Gastrocnemius medialis (tissue), 4 donors: ENCODE measurements at places on chromosomes 3 and 15. TPM values are rescaled to one million over a fixed set of nuclear protein-coding genes. Genes with fewer than 3 reads are reported as not detected.

Gene IGSF10
- total RNA-seq = not detected

Gene KLHL40
- 682 TPM for total RNA-seq

Gene FBXO40
- total RNA-seq = 36.8 TPM

Gene MITF
- 71.1 TPM for total RNA-seq

Gene MUC13
- total RNA-seq = 1.7 TPM

Gene MRPL3
- 109 TPM for total RNA-seq

Gene GP9
- 0.42 TPM for total RNA-seq

Gene MFGE8
- total RNA-seq = 361 TPM

DNA sequence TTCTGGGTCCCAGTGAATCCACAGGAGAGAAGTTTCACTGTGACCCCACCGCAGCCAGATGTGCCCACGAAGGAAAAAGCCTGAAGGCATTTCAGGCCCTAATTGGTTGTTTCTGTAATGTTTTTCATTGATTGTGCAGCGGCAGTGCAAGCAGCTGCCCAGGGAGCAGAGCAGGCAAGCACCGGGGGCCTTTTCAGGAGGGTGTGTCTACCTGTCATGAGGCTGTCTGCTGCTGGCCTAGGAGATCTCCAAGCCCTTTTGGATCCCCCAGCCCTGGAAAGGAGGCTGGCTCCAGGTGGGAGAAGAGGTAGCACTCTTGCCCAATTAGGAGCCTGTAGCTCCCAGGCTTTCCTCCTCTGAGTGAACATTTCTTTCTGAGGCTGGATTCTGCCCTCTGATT lies 108.8 kb downstream of the EPHB1 start:
- peaks cover 12% of the 10 kb centered on the region for H3K4me1 ChIP-seq
- H3K36me3 ChIP-seq = no peaks in the 10 kb centered on the region
- no peaks in the 10 kb centered on the region for H3K27me3 ChIP-seq
- no peak for DNase-seq

DNA sequence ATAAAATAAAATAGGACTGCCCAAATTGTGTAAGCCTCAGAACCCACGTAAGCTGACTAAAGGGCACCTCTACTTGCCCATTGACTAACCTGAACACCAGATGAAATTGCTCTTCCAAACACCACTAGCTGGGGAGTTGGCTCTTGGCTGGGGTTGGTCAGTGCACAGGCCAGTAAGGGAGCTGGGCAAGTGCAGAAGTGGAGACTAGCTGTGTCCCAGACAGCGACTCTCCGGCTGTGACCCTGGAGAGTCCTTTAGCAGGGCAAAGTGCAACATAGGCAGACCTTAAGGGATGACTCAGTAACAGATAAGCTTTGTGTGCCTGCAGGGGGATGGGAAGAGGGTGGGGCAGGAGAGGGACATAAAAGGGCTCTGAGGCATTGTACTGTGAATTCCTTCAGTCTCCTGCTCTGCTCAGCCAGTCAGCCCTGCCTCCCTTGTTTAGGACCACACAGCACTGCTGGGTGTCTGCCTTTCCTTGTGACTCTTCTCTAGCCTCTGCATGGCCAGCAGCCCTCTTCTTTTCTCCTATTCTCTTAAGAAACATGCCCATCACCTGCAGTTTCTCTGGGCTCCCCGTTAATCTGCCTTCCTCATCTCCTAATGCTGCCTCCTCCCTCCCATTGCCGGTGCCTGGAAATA lies 13.2 kb downstream of the NR1I2 start:
- H3K27me3 ChIP-seq = no peaks in the 10 kb centered on the region
- H3K4me1 ChIP-seq = no peaks in the 10 kb centered on the region
- no peak overlapping the region for H3K27ac ChIP-seq
- DNase-seq = no peak
- no peaks in the 10 kb centered on the region for H3K36me3 ChIP-seq

DNA sequence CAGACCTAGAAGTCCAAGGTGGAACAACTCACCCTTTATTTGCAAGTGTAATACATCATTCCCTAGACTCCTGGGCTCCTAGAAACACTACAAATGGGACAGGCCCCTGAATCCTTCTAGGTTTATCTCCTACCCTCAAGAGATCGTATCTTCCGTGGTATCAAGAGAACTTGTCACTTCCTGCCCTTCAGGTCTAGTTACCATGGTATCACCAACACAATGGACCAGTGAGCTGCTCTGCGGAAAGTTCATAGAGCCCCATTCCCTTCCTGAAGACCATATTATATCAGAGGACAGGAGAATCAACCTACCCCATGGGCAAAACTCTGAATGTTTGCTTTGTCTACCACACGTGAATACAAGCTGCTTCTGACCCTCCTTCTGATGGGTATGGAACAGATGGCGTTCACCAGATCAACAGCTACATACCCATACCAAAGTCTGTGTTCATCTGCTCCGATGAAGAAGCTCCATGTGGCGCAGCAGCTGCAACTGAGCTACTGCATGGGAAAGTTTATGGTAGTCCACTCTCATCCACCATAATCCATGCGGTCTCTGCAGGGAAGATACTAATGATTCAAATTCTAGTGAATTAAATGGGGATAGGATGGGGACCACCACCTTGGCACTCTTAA lies 84.6 kb upstream of the KLF13 start:
- H3K27ac ChIP-seq = no peak overlapping the region
- DNase-seq = no peak
- H3K36me3 ChIP-seq = no peaks in the 10 kb centered on the region
- no peaks in the 10 kb centered on the region for H3K27me3 ChIP-seq
- no peak overlapping the region for H3K4me3 ChIP-seq

GRCh38 chr3:189410522-189410921 lies 220.7 kb upstream of the TP63 start:
- no peak overlapping the region for H3K4me3 ChIP-seq
- H3K27me3 ChIP-seq = no peaks in the 10 kb centered on the region
- no peak overlapping the region for H3K27ac ChIP-seq
- H3K36me3 ChIP-seq = no peaks in the 10 kb centered on the region
- H3K4me1 ChIP-seq = no peaks in the 10 kb centered on the region

DNA sequence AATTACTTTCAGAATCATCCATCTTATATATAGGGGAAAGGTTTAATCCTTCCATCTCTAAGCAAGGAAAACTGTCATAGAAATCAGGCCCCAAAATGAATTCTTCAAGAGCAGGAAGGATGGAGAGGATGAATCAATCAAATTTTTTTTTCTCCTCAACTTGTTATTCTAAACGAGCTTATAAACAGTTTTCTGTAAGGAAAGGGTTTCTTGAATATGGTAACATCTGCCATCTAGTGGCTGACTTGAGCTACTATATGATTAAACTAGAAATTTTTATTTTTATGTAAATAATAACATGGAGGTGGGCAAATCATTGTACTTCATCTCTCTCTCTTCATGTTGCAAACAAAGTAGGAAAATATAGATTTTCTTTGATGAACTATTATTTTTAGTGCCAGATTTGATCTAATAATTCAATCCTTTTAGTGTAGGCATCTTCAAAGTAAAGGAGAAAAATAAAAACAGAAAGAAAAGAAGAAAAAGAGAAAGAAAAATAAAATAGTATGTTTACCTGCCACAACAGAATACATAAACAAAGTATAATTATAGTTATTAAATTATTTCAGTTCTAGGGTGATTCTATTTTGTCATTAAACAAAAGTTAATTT lies 146.6 kb downstream of the SERPINI1 start:
- H3K27ac ChIP-seq = no peak overlapping the region
- no peak overlapping the region for H3K4me3 ChIP-seq
- H3K4me1 ChIP-seq = peaks cover under 1% of the 10 kb centered on the region
- DNase-seq = no peak
- no peaks in the 10 kb centered on the region for H3K27me3 ChIP-seq
- H3K36me3 ChIP-seq = no peaks in the 10 kb centered on the region

- H3K4me1 ChIP-seq = no peaks in the 10 kb centered on the region
- H3K27me3 ChIP-seq = no peaks in the 10 kb centered on the region
- H3K4me3 ChIP-seq = no peak overlapping the region
- DNase-seq = no peak
- no peak overlapping the region for H3K27ac ChIP-seq
- H3K36me3 ChIP-seq = no peaks in the 10 kb centered on the region
Observed at GRCh38 chr15:38424101-38424552, 29.8 kb upstream of the FAM98B start.

DNA sequence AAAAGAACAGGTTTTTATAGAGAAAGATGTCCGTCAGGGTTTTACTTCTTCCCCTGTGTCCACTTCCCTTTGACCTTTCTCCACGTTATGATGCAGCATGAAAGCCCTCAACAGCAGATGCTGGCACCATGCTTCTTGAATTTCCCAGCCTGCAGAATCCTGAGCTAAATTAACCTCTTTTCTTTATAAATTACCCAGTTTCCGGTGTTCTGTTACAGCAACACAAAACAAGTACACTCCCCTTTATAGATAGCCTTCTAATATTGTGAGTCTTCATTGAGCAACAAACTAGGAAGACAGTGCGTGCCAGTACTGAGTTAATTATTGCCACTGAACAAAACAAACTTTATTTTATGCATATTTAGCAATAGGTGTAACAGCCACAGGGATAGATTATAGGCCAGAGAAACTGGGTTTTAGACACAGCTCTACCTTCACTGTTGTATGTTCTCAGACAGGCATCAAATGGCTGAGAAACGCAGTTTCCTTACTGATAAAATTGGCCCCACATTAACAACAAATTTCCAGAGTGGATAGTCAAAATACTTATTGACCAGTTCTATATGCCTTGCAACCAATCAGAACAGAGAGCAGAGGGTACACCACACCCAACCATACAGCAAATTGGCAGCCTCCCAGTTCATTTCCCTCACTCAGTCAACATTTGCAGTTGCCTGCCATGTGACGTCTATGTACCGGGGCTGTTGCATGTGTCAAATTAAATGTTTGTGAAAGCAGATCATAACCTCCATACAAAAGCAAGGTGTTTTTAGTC lies 14.4 kb upstream of the TBL1XR1 start:
- no peak overlapping the region for H3K27ac ChIP-seq
- H3K27me3 ChIP-seq = no peaks in the 10 kb centered on the region
- H3K36me3 ChIP-seq = no peaks in the 10 kb centered on the region
- DNase-seq = no peak
- H3K4me3 ChIP-seq = no peak overlapping the region
- no peaks in the 10 kb centered on the region for H3K4me1 ChIP-seq

DNA sequence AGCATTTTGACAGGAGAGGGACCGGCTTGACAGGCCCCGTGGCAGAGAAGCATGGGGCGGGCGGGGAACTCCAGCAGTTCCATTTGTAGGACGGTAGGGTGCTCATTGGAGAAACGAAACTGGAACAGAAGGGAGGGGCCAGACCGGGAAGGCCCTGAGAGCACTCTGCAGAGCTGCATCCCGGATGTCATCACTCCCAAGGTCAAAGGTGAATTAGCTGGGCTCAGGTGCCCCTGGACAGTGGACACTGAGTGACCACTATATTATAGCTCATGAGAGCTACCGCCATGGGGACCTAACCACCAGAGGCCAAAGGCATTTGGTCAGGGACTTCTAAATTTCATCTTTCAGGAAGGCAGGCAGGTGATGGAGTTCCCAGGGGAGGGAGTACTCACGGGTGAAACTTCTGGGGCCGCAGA lies 7.3 kb downstream of the CSRNP1 start:
- no peak for DNase-seq
- H3K27ac ChIP-seq = peak overlapping the region; percentile 98
- peaks cover 84% of the 10 kb centered on the region for H3K4me1 ChIP-seq
- H3K4me3 ChIP-seq = no peak overlapping the region
- peaks cover 47% of the 10 kb centered on the region for H3K36me3 ChIP-seq

GRCh38 chr3:101940521-101941317 lies 91.4 kb downstream of the NFKBIZ start:
- no peaks in the 10 kb centered on the region for H3K27me3 ChIP-seq
- no peaks in the 10 kb centered on the region for H3K36me3 ChIP-seq
- DNase-seq = no peak
- H3K4me1 ChIP-seq = no peaks in the 10 kb centered on the region
